Hepatocyte (in vitro differentiated cells): ENCODE measurements at places on chromosomes 5 and 9. TPM values are rescaled to one million over a fixed set of nuclear protein-coding genes. Genes with fewer than 3 reads are reported as not detected.
A peak's percentile ranks its signal among the peaks of the same experiment; 100 is the strongest.

GRCh38 chr9:131292937-131293336, 3.4 kb downstream of the PLPP7 start:
- no peak for DNase-seq

- DNase-seq: no peak
These were observed 53.7 kb downstream of the EFNA5 start for GRCh38 chr5:107617052-107617451.

- DNase-seq: no peak
These were observed 83.0 kb upstream of the RANBP6 start for GRCh38 chr9:6098431-6098830.

GRCh38 chr5:98656125-98656795, 117.2 kb upstream of the RGMB start:
- DNase-seq: no peak

DNA sequence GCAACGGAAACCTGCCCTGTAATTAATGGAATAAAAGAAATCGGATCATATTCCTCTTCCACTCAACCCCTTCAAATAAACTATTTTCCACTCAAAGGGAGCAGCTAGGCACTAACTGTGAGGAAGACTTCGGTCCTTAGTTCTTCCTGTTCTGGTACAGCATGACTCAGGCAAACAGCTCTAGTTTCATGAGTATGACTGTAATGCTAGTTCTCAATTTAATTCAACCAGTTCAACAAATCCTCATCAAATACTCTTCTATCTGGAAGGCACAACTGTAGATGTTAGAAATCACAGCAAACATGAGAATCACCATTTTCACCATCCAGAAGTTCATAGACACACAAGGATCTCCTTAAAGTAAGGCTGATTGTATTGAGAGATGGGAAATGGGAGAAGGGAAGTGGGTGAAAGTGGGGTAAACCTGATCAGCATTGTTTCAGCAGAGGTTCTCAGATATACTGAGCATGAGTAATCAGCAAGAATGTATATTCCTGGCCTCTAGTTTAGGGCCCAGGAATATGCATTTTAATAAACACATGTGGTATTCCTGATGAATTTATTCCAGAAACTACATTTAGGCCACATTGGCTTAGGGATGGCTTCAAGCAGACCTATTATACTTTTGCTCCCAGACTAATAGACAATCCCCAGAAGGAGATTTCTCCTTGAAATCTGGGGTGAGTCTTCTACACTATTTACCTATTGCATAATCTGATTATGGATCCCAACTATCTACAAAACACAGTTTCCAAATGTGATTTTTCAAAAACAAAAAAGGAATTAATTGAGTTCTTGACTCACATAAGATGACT, 141.1 kb upstream of the SLC12A2 start:
- DNase-seq: no peak

The OR1J4 gene
- not detected in 2 replicates for polyA plus RNA-seq

- peak; percentile 34 for DNase-seq
These were observed 213.1 kb downstream of the RFK start for GRCh38 chr9:76181020-76181641.

The DNAJA1 gene
- polyA plus RNA-seq: 163 and 173 TPM in 2 replicates

GRCh38 chr9:95923794-95924193, 48.3 kb downstream of the ERCC6L2 start:
- peak; percentile 6 for DNase-seq

DNA sequence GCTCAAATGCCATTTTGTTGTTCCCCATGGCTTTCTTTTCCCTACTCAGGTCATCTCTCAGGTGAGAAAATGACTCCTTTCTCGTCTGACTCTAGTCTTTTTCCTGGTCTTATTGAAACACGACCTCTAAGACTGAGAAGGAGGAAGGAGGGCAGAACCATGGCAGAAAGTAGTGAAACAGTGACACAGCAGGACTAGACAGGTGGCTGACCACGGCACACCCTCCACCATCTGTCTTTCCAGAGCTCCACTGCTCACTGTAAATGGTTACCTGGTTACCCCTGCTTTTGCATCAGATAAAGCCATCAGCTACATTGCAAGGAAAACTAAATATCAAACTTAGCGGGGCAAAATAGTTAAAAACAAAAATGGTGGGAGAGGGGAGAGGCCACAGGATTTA, 30.9 kb downstream of the NR4A3 start:
- no peak for DNase-seq

The C5orf58 gene
- polyA plus RNA-seq: 0.58 TPM in 1 of 2 replicates, not detected in the other

GRCh38 chr5:140255460-140256157, 47.3 kb downstream of the PFDN1 start:
- DNase-seq: no peak

DNA sequence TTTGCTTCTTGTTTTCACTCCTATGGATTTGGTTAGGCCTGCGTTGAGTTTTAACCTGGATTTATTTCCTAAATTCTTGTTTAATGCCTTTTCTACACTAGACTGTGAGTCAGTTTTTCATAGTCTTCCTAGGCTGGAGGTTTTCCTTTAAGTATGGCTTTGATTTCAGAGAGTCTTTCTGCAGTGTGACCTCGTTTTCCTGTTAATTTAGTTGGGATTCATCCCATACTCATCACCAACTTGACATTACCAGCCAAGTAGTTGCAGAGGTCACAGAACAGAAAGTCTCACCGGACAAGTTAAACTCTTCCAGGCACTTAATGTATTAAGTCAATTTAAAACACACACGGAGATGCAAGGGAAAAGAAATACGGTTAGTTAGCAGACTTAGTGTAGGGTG, 29.7 kb upstream of the AUH start:
- no peak for DNase-seq

The HTR4 gene
- polyA plus RNA-seq: 0.17 and 0.29 TPM in 2 replicates

GRCh38 chr9:127523312-127523851, 72.1 kb downstream of the LRSAM1 start:
- no peak for DNase-seq

The PHF24 gene
- 0.06 and 0.11 TPM in 2 replicates for polyA plus RNA-seq

- DNase-seq: peak; percentile 54
These were observed 83.5 kb upstream of the MINAR2 start for GRCh38 chr5:129664336-129664937.

DNA sequence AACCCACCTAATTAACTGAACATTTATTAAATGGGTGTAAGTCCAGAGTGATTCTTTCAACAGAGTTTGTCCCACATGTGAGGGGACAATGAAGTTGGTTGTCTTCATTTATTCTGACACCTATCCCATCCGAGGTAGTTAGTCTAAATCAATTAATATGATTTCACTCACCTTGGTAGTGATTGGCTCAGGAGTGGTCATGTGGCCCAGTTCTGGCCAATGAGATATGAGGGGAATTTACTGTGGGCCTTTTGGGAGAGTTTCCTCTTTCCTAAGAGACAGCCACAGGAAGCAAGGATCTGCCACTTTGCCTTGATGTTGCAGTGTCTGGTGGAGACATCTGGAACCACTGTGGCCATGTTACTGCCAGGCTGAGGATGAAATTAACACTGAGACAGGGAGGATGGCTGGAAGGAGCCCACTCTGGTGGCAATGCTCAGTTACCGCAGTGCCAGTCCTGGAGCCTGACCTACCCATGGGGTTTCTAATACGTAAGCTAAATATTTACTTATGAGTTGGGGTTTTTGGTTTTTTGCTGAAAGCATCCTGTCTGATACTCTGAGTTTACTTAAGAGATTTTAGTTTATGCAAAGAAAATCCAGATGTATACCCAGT, 118.6 kb downstream of the FGF18 start:
- DNase-seq: no peak

GRCh38 chr9:112872019-112872418, 18.7 kb downstream of the SLC46A2 start:
- DNase-seq: no peak

The KLF4 gene
- polyA plus RNA-seq: 35.0 and 41.8 TPM in 2 replicates

GRCh38 chr9:105129731-105130130, 114.7 kb upstream of the SLC44A1 start:
- no peak for DNase-seq

The IL5 gene
- not detected in 2 replicates for polyA plus RNA-seq

The PCDHB12 gene
- polyA plus RNA-seq: 0.86 and 0.97 TPM in 2 replicates
